ENCODE measurements at places on chromosomes 7 and 10. TPM values are rescaled to one million over a fixed set of nuclear protein-coding genes. Genes with fewer than 3 reads are reported as not detected.

DNA sequence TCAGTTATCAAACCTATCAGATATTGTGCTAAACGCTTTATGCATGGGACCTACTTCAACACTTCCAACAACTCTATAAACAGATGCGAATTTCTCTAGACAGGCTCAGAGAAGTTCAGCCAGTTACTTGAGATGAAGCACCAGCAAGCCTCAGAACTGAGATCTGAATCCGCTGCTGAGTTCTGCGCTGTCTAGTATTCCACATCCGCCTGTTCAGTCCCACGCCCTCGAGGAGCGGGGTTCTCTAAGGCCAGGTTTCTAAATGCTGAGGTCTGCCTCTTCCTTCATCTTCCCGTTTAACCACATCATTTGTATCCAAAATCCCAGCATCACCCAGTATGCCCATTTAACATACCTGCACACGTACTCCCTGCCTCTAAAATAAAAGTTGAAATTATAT lies 297.8 kb upstream of the ZNF32 start:
- no peak for DNase-seq

DNA sequence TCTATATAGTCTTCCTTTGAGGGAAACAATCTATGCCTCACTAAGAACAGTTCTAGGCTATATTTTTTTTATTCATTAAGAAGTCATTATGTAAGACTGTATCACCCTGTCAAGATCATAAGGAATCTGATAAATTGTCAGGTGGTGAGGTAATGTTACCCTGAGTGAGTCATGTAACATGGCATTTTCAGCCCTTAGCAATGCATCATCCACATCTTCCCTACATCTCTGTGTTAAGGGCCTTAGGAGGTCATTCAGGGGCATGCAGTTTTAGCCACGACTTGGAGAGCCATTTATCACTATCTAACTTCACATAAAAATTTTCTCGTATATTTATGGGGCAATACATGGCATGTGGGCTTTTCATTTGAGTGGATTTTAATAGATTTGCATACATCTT lies 924.5 kb upstream of the MBL2 start:
- no peak for DNase-seq

- DNase-seq: no peak
Measured at GRCh38 chr10:95478935-95479334, 82.2 kb downstream of the SORBS1 start.

The FIGNL1 gene
- total RNA-seq: 46.2 TPM

The AGAP9 gene
- 6.6 TPM for total RNA-seq

All from activated CD4-positive, alpha-beta memory T cell treated with anti-CD3 and anti-CD28 coated beads for 36 hours (primary cell).